HFFc6 (cell line): ENCODE measurements at places on chromosomes 16 and 17.

DNA sequence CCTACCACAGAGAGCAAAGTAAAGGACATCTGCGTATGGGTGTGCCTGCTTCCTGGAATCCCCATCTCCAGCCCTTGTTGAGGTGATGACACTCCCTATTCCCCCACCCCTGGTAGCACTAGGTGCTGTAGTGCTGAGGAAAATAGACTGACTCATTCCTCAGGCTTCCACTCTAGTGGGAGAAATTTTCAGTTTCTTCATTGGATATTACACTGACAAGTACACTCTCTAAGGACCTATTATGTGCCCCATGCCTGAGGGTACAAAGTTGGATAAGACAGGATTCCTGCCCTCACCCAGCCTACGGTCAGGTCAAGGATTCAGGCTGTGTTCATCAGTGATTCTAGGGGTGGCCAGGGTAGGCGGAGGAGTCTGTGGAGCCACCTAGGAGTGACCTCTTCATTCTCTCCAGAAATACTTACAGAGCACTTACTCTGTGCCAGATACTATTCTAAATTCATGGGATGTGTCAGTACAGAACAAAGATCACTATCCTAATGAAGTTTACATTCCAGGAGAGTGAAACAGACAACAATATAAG lies 4.5 kb upstream of the ZC3H7A start:
- peak; percentile 79 for DNase-seq

- no peak for DNase-seq
These were observed 18.4 kb downstream of the OGFOD1 start for GRCh38 chr16:56469748-56470147.

DNA sequence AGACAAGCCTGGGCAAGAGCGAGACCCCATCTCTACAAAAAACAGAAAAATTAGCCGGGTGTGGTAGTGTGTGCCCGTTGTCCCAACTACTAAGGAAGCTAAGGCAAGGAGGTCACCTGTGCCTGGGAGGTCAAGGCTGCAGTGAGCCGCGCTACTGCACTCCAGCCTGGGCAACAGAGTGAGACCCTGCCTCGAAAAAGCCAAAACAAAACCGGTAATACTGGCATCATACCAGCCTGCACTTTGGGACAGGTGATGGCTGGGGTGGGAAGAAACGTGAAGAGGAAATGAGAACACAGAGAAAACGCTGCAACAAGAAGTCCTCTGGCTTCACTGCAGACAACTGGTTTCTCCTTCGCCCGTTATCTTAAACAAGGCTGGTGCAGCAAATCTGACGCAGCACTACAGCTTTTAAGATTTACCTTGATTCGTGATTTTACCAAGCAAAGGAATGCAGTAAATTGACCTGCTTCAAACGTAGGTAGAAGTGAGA lies 725 bp upstream of the CASC3 start:
- DNase-seq: no peak

- DNase-seq: no peak
These were observed 30.3 kb downstream of the MRTFB start for GRCh38 chr16:14101415-14101814.

- DNase-seq: no peak
These were observed at the start of gene SEPTIN12 for GRCh38 chr16:4787627-4788482. Gene SEPTIN12 (minus strand): TSS chr16:4788345. CDS start chr16:4787645, 700 bp downstream.

GRCh38 chr17:69572747-69573146 lies 158.2 kb downstream of the MAP2K6 start:
- DNase-seq: no peak

- no peak for DNase-seq
These were observed 10.9 kb upstream of the ARHGAP23 start for GRCh38 chr17:38417210-38417951.

GRCh38 chr17:17354560-17355349 lies 51.6 kb downstream of the NT5M start:
- DNase-seq: peak; percentile 36
